ENCODE measurements at places on chromosomes 1 and 21.

DNA sequence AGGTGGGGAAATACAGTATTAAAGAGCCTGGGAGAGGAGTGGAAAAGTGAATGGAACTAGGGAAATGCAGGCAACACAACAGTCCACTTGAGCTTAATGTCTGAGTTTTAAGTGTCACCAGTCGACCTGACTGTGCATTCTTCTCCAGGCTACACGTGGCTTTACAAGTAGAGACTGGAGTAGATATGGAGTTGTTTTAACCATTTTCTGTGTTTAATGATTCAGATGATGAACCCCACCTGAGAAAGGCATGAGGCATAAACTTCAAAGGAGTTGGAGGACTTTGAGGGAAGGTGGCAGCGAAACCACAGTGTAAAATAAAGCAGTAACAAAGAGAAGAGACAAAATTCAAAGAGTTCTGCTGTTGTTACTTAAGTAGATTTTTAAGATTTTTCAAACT lies 12.6 kb downstream of the FUBP1 start:
- DNase-seq: no peak

DNA sequence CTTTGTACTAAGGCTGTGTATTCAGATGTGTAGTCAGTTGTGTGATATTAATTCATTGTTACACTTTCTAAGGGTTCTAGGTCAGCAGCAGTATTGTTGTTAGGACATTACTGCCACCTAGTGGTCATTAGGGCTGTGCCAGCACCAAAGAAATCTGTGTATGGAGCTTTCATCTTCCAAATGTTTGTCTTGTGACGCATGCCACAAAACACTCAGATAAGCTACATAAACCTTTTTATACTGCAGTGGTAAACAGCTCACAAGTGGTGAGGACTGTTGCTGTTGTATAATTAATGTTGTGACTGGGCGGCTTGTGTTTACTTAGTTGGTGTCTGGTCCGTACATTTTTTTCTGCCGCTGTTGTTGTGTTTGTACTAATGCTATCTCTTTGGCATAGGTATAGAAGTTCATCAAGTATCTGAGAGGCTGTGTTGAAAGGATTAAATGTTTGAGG lies 51.7 kb downstream of the S1PR1 start:
- DNase-seq: peak; percentile 29

DNA sequence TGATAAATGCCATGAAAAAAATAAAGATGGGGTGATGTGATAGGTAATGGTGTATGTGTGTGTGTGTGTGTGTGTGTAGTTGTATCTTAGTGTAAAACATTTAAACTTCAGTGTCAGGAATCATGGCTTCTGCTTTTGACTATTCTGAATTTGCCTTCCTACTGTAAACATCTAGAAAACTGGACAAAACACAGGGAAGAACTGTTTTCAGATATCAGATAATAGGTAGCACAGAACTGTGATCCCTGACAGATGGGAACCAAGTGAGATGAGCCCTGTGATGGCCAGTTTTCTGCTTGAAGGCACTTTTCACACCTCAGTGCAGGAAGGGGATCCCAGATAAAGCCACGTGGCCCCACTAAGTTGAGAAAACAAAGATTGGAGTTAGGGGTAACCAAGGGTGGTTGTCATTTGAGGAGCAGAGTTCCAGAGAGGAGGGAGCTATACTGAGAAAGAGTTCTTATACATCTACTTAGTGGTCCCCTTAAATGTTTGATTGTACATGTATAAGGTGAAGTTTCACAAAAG lies 17.3 kb downstream of the DYRK1A start:
- DNase-seq: no peak

DNA sequence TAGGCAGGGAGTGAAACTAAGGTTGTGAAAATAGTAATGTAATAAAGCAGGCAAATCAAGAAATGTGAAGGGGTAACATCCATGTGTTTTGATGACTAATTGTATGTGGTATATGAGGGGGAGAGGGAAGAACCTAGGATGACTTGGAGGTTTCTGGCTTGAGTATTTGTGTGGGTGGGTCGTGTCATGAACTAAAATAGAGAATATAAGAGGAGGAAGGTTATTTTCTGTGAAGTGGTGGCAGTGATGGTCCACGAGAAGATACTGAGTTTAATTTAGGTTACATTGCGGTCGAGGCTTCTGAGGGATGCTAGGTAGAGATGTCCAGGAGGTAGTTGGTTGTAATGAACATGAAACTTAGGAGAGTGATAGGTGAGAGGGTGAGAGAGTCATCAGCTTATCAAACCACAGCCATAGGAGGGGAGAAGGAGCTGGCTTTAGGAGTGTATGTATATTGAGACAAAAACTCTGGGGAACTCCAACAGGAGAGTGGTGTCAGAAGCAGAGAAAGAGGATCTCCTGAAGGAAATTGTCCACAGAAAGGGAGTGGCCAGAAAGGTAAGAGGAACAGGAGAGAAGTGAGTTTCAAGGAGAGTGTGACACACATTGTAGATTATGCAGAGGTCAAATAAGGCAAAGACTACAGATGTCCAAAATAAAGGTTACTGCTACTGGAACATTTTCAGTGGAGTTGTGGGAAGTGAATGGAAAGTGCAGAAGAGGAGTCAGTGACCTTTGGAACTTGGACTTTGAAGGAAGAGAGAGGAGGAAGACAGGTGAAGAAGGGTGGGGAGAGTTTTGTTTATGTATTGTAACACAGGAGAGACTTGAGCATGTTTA lies 89.0 kb upstream of the MACF1 start:
- DNase-seq: no peak

DNA sequence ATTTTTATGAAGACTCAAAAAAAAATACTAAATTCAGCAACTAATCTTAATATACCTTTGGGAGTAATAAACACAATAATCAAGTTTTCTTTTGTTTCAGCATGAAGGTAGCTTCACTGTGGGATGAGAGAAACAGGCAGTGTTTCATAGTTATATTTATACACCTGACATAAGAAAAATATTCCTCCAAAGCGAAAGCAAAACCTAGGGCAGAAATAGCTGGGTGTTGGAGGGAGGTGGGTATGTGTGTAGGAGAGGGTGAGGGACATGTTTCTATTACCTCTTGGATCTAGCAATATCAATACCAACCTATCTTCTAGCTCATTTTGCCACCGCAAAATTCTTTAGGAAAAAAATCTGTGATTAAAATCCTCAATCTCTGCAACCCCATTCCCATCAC lies 24.9 kb upstream of the MAN1A2 start:
- DNase-seq: no peak

DNA sequence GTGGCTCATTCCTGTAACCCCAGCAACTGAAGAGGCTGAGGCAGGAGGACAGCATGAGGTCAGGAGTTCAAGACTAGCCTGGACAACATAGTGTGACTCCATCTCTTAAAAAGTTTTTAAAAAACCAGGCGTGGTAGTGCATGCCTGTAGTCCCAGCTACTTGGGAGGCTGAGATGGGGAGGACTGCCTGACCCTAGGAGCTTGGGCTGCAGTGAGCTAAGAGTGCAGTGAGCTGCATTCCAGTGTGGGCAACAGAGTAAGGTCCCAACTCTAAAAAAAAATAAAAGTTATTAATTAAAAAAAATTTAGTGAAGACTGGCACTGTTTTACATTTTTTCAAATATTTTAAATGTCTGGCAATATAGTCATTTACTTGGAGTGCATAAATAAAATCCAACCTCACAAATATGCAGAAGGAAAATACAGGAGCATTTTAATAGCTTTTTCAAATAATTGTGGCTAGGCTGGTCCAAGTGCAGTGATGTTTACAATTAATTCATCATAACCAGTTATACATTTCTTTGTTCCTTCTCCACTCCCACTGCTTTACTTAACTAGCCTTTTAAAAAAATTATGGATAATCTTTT lies 10.8 kb downstream of the ZBTB8OS start:
- no peak for DNase-seq

DNA sequence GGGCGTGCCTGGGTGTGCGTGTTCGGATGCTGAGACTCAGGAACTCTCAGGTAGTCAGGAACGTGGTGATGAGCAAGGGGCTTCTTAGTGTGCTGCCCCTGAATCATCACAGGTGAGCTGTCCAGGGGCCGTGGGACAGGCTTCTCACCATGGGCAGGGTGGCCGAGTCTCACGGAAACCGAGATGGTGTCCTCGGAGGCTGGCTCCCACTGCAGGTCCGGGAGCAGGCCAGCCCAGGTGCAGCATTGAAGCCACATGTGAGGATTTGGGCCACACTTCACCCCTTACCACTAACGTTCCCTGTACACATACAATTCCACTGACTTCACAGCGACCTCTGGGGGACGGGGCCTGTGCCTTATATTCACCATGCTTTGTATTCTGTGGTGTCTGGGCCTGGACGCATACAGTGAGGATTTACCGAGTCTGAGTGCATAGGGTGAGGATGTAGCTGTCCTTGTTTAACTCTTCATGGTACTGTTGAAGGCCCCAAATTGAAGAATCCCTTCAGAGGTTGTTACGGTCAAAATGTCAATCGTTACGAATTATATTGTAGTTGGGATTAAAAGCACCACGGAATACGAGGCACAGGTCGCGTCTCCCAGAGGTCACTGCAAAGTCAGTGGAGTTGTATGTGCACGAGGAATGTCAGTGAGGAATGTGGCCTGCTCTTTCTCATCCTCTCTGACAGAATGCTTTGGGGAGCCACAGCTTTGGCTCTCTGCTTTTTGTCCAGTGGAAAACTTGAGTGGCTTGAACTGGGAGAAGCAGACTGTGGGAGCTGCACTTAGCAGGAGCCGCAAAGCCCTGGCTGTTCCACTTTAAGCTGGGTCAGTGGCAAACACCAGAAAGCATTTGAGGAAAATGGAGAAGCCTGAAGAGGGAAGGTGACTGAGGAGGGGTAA lies 95.3 kb downstream of the MTR start:
- DNase-seq: no peak

GRCh38 chr1:29474274-29475244 lies 238.2 kb downstream of the PTPRU start:
- no peak for DNase-seq

- no peak for DNase-seq
Measured at GRCh38 chr1:6477039-6477820, 11.3 kb upstream of the TNFRSF25 start.

DNA sequence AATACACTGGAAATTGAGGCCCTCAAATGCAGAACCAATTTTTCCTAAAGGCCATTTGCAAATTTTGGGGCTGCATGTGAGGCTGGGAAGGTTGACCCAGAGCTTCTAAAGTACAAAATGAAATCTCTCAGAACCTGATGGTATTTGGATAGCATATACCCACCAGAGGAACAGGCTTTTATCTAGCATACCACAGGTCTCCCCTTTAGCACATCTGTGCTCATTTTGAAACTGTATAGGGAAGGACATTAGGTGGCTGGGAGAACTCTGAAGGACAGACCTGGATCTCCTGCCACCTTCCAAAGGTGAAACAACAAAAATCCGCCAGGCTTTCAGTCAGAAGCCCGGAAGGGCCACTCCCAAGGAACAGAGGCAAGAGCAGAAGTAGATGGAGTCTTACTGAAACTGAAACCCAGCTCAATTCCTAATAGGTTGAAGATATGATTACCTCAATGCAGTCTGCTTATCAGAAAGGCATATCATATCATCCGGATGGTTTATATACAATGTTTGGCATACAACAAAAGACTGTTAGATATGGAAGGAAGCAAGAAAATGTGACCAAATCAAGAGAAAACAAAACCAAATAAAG lies 11.6 kb downstream of the CD55 start:
- no peak for DNase-seq

DNA sequence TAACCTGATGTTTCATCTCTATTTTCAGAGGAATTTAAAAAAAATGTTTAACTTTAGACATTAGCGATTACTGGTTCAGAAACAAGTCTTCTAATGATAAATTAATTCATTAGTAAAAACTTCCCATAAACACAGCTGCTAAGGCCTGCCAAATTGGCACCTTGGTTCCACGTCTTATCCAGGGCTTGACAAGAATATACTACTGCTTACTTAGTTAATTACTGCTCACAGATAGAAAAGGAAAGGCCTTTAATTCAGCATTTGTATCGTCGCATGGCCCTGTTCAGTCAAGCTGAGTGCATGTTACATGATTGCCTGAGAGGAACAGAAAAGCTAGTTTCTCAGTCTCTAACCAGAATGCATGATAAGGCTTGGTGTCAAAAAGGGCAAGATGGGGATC lies 84.6 kb downstream of the ADGRL2 start:
- DNase-seq: no peak

DNA sequence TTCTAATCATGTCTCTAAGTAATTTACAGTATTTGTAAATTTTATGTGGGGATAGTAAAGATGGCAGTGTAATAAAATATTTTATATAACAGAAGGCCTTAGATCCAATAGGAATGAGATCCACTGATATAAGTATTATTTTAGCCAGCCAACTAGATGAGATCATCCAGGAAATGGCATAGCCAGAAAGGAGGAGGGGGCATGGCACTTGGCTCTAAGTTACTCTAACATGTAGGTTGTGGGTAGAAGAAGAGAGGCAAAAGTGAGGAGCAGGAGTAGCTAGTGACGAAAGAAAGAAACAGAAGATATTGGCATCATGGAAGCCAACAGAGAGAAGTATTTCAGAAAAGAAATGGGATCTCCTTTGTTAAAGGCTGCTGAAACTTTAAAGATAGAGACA lies 426.1 kb downstream of the PTPRC start:
- DNase-seq: no peak

DNA sequence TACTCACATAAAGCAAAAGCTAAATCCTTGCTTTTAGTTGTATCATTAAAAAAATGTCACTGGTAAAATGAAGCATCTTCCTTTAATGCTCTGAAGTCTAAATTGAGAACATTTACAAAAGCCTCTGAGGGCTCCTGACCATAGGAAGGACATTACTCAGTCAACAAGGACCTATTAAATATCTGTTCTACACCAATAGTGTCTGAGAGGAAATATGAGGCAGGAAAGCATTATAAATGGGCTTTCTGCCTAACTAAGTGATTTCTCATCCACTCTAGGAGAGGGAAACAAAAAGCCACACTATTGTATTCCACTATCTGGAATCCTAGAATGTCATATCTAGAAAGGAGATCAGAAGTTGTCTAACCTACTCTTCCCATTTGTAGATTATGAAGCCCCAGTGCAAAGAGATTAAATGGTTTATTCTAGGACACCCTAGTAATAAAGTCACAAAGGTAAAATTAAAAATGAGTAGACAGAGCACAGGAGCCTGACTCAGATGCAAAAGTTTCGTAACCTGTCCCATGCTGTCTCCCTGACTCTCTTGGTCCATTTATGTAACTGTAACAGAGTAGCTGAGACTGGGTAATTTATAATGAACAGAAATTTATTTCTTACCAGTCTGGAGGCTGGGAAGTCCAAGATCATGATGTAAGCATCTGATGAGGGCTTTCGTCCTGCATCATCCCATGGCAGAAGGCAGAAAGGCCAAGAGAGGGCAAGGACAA lies 17.6 kb downstream of the RGS1 start:
- no peak for DNase-seq

DNA sequence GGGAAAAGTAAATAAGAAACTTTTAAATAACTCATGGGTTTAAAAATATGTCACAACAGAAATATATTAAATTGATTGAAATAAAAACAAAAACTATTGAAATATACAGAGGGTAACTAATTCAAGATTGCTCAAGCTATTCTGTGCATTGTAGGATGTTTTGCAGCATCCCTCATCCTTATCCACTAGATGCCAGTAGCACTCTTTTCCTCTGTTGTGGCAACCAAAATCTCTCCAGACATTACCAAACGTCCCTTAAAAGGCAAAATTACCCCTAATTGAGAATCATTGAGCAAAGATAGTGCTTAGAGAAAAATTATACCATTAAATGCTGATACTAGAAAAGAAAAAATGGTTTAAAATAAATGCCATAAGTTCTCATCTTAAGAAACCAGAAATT lies 682.6 kb downstream of the RWDD3 start:
- no peak for DNase-seq
